Right renal pelvis (tissue), 4 donors: ENCODE measurements at places on chromosomes 7 and 10. TPM values are rescaled to one million over a fixed set of nuclear protein-coding genes. Genes with fewer than 3 reads are reported as not detected.

- no peak for DNase-seq
Measured at GRCh38 chr10:329361-330099, 194.3 kb downstream of the ZMYND11 start.

GRCh38 chr7:7405461-7405860 is 130.2 kb downstream of the COL28A1 start:
- no peak for DNase-seq

DNA sequence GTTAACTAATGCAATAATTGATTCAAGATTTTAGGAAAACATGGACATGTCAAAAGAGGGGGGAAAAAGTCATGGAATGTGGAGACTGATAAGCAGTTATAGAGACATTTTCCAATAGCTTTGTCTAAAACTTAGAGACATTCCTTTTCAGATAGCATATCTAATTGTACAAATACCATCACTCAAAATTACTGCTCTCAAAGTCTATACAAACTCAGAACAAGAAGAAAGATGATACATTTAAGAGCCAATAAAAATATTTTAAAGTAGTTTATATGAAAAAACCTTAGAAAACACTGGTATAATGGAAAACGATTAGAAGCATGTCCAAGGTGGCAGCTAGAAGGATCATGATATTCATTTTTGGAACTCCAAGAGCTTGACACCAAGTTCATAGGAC is 146.5 kb downstream of the DOCK4 start:
- DNase-seq: no peak

- DNase-seq: no peak
Measured at GRCh38 chr10:31730776-31731175, 197.9 kb downstream of the ARHGAP12 start.

VGF gene
- polyA plus RNA-seq: 0.29 TPM

SLC29A4 gene
- 19.9 TPM for polyA plus RNA-seq

EXOC6 gene
- 16.8 TPM for polyA plus RNA-seq

EBLN1 gene
- not detected for polyA plus RNA-seq

C10orf67 gene
- 1.7 TPM for polyA plus RNA-seq
